Activated naive CD4-positive, alpha-beta T cell treated with anti-CD3 and anti-CD28 coated beads, Interleukin-2, amount 10 ng/mL, durations not matched to agents 7 days and 5 days (primary cell): ENCODE measurements at places on chromosomes 2 and 18.

DNA sequence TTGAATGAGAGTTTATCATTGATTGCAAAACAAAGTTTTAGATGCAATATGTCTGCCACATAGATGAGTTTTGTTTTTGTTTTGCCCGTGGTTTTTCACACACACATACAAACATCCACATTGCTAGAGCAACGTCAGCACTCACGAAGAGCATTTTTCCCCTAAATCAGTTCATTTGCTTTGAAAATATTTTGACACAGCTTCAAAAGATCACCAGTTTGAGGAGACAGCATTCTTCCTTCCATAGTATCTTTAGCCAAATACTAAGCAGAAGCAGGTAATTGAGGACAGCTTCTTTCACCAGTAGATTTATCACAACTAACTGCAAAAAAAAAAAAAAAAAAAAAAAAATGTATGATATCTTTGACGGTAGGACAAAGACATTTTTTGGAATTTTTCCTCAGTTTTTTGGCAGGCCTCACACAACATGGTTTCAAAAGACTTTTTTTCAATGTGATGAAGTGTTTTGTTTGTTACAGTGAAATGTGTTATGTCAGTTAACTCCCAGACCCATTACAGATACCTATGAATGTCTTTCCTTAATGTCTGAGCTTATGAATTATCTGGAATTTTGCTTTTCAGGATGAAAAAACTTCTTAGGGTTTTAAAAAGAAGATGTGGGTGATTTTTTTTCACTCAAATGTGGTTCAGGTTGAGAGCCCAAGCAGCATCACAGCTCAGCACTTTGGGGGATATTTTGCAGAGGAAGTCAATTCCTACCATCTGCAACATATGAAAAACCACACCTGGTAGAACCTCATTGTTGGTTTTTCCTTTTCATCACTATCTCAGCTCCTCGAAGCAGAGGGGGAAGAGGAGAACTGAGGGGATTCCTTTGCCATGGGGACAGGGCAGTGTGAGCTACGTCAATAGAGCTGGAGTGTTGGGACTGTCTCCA lies 31.6 kb downstream of the AOX1 start:
- DNase-seq, result no peak

- DNase-seq, result no peak
Observed at GRCh38 chr2:8606226-8606625, 75.6 kb upstream of the ID2 start.

- no peak for DNase-seq
Observed at GRCh38 chr18:27175914-27176313, 9.2 kb downstream of the CHST9 start.

- no peak for DNase-seq
Observed at GRCh38 chr18:50307400-50307737, 19.9 kb upstream of the CXXC1 start.

- no peak for DNase-seq
Observed at GRCh38 chr2:205679410-205680009, 2.8 kb upstream of the NRP2 start.

DNA sequence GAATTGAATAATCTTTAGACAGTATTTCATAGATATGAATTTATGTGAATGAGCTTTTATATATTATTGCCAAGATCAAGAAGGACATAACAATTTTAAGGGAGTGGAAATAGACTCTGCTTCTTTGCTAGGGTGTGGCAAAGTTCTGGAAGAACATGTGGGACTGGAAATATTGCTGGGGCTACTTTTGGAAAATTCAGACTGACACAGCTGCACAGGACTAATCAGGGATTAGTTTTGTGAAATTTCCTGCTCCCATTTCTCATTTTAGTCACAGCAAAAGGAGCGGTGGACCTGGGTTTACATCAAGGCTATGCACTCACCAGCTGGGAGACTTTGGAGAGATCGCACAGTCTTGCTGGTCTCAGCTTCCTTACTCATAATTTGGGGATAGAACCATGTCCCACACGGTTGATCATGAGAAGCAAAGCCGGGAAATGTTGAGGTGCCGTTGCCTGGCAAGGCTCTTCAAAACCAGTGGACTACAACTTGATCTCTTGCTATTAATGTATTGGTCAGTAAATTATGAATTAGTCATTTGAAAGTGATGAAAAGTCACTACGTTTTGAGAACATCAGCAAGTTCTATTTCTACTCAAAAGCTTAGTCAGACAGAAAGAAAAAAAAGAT lies 42.4 kb downstream of the IL1RL2 start:
- no peak for DNase-seq

- peak; percentile 55 for DNase-seq
Observed at GRCh38 chr2:238970553-238971081, 122.7 kb downstream of the TWIST2 start.

DNA sequence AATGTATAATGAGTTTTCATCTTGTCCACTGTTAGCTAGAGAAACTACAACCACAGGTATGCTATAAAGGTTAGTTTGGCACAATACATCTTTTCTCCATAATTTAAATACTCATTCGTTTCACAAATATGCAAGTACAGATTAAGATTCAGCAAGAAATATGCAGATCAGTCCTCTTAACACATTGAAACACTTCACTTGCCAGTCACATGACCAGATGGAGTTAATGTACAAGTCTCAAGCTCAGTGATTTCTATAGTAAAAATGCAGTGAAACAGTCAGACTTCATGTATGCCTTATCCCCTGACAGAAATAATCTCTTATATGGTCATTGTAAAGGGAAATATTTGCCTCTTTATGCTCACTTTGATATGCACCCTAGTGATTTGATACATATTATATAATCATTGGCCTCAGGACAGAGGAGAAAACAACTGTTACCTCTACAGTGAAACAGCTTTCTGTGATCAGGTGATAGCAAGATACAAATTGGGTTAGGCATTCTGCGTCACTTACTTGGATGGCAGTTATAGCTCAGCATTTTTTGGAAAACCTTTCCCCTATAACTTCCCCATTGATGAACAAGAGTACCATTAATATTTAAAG lies 104.6 kb downstream of the TCF4 start:
- DNase-seq, result no peak

DNA sequence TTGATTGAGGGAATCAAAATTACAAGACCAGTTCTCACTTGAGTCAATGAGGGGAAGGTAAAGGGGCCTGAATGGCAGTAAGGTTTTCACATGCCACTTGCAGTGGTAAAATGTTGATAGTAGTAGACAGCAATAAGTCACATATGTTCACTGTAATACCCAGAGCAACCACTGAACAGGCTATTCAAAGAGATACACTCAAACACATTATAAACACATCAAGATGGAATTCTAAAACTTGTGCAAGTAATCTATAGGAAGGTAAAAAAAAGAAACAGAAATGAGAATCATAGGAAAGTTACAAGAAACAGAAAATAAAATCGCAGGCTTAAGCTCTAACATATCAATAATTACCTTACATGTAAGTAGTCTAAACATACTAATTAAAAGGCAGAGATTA lies 86.6 kb upstream of the AFF3 start:
- DNase-seq, result no peak
